ENCODE measurements at places on chromosomes 11 and 22.

DNA sequence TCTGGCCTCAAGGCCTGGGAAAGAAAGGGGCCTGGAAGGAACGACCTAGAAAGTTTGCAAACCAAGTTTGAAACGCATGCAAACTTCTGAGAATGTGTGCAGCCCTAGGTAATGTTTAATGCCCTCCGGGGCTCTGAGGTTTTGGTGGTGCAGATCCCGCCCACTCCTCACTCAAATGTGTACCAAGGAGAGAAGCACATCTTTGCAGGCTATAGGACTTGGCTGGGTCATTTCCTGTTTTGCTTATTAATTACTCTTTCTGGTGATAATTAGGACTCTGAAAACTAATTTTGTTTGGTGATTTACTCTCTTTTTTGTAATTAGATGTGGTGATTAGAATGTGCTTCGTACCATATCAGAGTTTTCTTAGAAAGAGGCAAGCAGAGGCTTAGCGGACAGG lies 625.9 kb upstream of the CADM1 start:
- DNase-seq, result no peak

DNA sequence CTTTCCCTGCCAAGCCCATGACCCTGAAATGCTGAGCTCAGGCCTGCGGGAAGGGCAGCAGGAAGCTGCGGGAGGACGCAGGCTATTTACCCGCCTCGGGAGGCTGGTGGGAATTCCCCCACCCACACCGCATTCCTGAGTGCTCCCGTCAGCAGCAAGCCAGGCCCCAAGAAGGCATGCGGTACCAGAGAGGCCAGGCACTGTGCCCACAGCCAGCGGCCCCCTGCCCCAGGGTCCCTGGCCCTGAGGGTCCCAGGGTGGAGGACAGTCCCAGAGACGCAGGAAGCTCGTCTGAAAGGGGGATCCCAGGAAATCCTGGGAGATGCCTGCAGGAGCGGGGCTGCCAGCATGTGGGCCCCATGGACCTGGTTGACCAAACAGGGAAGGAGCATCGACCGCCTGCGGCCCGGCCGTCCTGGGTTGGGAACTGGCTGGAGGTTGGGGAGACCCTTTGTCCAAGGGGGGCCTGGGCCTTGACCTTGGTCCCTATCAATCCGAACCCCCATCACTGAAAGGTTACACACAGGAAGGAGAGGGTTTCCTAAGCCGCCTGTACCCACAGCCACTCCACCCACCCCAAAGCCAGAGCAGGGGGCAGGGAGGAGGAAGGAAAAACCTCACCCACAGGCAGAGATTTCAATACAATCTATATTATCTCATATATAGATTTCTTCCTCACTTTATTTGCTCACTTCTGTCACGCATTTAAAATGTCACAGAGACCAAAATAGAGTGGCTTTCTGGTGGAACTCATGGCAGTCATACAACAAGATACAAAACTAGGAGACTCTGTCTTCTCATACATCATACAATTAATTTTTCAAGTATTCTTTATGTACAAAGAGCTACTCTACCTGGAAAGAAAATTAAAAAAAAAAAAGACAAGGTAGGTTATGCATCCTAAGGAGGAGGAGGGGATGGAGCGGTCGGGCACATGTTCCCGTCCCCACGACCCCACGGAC lies 17.1 kb downstream of the MAFF start:
- DNase-seq, result no peak

DNA sequence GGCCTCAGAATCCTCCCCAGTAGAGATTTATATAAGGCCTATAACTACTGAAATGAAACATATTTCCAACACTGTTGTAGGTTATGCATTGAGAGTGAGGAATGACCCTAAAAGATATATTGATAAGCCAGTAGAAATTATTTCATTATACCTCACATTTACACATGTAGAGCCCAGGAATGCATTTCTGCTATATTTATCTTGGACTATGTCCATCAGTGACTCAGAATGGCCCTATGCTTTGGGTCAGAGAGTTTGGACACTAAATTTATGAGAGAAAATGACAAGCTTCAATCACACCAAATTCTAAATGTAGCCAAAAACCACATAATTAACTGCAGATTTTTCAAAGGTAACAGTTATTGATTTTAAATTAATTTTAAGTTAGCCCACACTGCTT lies 761.9 kb downstream of the DLG2 start:
- no peak for DNase-seq

DNA sequence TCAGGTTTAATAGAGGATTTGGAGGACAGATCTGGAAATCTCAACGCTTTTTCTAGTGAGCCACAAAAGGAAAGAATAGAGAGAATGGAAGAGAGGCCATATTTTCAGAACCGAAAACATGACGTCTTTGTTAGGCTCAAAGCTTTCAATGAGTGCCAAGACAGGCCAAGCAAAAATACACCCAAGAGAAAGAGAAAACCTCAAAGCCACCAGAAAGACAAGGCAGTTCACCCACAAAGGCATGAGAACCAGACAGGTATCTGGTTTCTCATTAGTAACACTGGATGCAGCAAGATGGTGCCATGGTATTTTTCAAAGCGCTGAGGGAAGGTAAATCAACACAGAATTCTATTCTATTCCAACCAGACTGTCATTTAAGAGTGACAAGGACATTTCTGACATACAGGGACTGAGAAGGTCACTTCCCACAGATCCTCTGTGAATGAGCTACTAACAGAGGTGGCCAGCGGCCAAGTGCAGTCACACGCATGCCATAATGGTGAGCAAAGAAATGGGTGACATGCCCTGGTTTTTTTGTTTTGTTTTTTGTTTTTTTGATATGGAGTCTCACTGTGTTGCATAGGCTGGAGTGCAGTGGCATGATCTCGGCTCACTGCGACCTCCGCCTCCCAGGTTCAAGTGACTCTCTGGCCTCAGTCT lies 41.9 kb downstream of the TOLLIP start:
- no peak for DNase-seq

GRCh38 chr11:68142028-68142412 lies 20.8 kb upstream of the CHKA start:
- DNase-seq, result no peak

DNA sequence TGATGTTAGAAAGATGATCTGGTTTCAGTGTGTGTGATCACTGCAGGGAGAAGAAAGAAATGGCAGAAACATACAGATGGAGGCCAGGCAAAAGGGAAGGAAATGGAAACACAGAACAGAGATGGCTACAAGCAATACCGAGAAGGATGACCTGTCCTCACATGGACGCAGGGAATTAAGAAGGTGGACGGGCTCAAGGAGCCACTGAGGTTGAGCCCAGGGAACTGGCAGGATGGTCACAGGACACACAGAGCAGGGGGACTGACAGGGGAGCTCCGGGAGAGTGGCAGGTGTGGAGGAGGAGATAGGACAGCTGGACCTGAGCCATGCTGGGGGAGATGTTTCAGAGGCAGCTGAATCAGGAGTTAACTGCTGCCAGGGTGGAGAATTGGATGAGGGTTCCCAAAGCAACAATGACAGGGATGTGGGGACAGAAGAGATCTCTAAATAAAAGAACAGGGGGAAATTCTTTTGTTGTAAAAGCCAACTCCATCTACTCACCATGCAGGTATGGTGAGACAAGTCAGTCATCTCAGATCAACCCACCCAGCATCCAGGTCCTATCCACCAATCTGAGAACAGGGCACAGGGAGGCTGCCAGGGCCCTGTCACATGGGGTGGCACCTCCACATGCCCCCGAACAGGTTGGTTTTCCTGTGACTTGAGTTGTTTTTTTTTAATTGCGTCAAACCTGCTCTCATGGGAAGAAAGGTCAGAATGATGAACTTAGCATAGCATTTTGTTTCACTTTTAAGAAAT lies 26.3 kb downstream of the KLHL22 start:
- DNase-seq, result no peak
